ENCODE measurements at places on chromosomes 2 and 18.
A peak's percentile ranks its signal among the peaks of the same experiment; 100 is the strongest.

- peak; percentile 28 for DNase-seq
These were observed 36.9 kb downstream of the SCN1A start for GRCh38 chr2:166090908-166091307.

- peak; percentile 65 for DNase-seq
These were observed 12.7 kb downstream of the KDM3A start for GRCh38 chr2:86453836-86454235.

DNA sequence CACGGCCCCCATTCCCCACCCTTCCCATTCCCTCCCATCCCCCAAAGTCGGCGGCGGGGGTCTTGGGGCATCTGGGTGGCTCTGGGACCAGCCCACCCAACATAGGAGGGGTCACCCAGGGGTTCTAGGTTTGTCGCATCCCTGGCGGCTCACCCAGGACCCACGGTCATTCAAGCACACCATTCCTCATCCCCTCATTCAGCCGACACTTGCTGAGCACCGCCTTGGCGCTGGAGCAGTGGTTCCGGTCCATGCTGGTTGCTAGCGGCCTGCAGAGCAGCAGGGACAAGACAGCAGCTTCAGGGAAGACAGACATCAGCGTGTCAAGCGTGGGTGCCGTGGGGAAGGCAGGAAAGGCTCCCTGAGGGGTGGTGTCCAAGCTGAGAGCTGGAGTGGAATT, 50.5 kb upstream of the OTOS start:
- DNase-seq, result no peak

- DNase-seq, result no peak
These were observed 11.9 kb downstream of the KCNG2 start for GRCh38 chr18:79809482-79810192.

- no peak for DNase-seq
These were observed 254.7 kb downstream of the VAPA start for GRCh38 chr18:10168477-10168876.

- no peak for DNase-seq
These were observed 14.0 kb downstream of the REEP1 start for GRCh38 chr2:86323273-86324021.

- no peak for DNase-seq
These were observed 84.7 kb upstream of the ST6GAL2 start for GRCh38 chr2:106970471-106971261.

- DNase-seq, result no peak
These were observed 951.3 kb upstream of the ACVR2A start for GRCh38 chr2:146893500-146894041.

DNA sequence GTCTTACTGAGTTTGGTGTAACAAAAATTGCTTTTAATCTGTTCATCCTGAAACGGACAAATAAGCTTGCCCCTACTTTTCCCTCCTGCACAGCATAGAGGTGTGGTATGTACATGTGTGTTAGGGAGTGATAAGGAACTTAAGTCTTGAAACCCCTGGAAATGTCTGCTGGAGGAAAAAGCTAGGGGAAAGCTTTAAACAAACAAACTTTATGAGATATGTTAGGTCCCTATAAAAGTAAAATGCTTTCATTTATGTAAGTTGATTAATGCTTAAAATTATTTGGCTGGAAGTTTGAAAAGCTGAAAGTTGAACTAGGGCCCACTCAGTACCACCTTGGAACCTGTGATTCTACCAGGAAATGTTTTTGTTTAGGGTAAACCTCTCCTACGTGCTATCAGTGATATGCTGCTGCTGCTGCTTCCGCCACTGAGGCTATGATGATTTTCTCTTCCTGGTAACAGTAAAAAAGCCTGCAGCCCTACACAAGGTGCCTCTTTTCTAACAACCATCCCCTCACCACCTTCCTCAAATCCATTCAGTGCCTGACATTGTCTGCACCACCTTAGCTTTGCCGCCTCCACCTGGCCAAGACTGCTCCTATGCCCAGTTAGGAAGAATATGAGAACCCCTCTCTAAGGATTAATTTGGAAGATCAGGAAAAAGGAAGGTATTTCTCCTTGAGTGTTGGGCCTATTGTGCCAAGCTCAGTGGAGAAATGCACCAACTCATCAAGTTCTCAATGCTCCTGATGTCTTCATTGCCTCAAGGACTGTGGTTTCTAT, 2.5 kb upstream of the YES1 start:
- peak; percentile 83 for DNase-seq

GRCh38 chr2:215620528-215620927, 184.7 kb upstream of the FN1 start:
- no peak for DNase-seq

DNA sequence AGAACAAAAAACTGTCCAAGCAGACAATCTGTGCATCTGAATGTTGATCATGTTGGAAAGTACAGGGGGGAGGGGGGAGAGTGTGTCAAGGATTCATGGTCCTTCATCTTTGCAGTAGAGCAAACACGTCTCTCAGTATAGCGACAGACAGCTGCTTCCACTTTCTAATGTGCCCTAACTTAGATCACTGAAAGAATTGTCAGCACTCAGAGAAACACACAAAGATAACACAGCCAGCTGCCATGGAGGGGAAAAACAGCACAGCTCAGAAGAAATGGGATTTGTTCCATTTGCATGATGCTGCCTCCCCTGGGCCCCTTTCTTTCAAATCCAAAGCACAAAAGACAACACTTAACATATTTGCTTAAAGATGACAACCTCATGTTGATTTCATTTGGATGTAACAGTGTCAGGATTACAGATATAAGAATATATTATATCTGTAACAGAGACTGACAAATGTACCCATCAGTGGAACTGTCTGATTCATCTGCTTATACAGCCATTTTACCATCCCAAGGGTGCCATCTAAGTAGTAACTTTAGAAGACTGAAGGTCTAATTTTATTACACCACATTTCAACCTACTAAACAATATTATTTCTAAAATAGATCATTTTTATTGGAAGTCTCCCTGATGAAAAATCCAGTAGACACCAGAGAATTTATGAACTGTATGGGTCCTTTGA, 17.7 kb downstream of the FIGN start:
- no peak for DNase-seq

DNA sequence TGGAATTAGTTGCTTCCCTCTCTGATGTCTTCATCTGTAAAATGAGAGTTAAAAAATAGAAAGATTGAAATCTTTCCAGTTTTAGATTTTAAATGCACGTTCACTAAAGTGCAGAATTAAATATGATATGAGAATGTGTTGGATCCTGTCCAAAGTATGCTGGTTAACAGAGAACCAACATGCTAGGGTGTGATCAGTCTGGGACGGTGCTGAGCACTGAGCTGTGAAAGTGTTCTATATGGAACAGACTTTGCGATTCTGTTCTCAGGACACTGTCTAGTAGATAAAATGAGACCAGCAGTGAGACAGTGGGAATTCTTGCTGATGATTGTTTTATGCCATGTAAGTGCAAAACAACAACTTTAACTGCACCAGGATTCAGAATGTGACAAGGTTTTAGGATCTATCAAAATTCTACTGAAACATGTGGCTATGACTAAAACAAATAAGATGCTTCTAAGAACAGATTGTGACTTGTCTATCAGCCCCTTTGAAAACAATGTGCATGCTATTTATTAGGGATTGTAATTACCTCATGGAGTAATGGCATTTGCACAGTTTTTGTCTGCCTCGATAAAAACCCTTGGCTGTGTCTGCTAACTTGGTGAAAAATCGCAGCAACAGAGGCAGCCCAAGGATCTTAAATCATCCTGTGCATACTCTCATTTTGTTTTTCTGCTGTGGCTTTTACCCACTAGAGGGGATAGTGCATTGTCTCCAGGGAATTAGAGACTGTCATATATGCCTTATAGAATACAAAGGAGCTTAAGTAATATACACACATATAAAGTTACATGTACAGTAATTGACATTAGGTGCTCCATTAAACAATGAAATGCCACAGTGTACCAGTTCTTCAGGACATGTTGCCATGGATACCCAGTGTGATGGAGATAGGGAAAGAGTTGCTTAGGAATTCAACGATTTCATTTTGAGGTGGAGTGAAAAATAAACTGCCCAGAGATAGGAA, 55.1 kb downstream of the MAP3K20 start:
- DNase-seq, result peak; percentile 24

GRCh38 chr2:164600763-164601162, 20.5 kb downstream of the GRB14 start:
- no peak for DNase-seq

DNA sequence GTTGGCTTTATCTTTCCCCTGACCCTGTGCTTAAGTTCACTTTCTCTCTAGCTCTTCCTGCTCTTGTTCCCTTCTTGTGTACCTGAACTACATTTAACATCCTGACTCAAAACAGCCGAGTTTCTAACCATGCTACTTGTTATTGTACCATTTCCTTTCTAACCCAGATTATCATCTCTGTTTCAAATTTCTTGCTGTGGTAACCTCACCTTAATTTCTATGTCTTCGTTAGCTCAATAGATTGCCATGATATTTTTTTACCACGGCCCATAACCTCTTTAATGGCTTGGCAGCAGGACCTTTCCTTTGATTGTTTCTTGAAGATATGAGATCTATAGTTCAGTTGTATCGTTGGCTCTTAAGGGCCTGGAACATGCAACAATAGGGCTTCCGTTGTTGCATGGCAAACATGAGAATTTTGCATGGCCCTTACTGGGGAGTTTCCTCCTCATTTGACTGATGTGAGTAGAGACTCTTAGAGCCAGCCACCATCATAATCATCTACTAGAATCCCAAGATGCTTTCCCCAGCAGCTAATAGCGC, 11.1 kb downstream of the CFAP36 start:
- peak; percentile 7 for DNase-seq

- no peak for DNase-seq
These were observed 843 bp downstream of the CYS1 start for GRCh38 chr2:10079266-10079869.

- no peak for DNase-seq
These were observed 258.7 kb downstream of the CLIP4 start for GRCh38 chr2:29373870-29374269.

DNA sequence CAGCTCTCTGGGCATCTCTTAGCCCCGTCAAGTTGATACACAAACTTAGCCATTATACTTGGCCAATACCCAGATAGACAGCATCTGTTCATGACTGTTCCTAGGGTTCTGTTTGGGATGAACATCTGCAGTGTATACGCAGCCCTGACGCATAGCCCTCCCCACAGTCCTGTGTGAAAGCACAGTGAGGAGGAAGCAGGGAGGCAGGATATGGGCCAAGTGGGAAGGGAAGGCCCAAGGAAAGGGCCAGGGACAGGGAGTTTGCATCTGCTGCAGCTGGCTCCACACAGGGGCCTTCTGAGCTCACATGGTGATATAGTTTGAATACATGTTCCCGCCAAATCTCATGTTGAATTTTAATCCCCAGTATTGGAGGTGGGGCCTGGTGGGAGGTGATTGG, 80.2 kb downstream of the CMPK2 start:
- no peak for DNase-seq

All from hematopoietic multipotent progenitor cell treated with erythropoietin and hydrocortisone succinate and interleukin-3 and kit ligand, for 4 days (in vitro differentiated cells).